ENCODE measurements at places on chromosomes 1 and 21. TPM values are rescaled to one million over a fixed set of nuclear protein-coding genes. Genes with fewer than 3 reads are reported as not detected.
A peak's percentile ranks its signal among the peaks of the same experiment; 100 is the strongest.

DNA sequence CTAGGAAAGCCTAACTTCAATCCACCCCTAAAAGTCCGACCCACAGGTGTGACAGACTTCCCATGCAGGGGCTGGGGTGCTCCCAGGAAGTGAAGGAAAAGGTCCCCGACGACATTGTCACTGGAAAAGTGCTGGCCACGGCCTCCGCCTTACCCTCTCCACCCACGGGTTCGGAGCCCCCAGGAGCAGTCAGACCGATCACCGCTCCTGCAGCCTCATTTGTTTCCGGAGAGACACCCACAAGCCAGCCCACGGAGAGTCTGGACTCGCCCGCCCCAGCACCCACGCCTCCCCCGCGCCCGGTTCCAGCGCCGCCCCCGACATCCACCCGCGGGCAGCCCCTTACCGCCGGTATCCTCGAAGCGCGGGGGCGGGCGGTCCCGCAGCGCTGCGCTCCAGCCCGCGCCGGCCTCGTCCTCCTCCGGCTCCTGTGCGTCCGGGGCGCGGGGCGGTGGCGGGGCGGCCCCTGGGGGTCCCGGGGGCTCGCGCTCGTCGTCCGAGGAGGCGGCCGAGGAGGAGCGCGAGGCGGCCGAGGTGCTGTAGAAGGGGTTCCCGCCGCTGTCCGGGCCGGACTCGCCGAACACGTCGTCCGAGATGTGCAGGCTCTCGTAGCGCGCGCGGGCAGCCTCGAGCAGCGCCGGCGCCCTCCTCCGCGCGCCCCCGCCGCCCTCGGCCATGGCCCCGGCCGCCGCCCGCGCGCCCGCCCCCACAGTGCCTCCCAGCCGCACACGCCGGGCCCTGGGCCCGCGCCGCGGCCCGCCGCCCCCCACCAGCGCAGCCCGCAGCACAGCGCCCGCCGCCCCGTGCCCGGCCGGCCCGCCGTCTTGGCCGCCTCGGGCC, 660 bp downstream of the PGBD5 start:
- no peak for DNase-seq

GRCh38 chr1:244006961-244007360, 44.1 kb upstream of the ZBTB18 start:
- DNase-seq = no peak

DNA sequence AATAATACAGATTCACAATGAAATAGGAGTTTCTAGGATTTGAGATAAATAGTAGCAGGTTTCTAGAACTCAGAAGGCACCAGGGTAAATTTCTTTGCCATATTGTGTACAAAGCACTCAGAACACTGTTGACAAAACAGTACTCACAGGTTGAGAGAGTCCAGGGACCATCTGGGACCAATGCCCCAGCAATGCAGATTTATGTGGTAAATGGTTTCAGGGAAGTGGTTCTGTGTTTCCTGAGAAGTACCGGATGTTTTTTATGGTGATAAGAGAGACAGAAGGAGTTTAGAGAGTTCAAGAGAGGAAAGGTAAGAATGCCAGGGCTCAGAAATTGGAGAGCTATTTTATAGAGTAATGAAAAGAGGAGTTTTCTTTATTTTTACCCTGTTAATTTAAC, 29.6 kb upstream of the DIPK1A start:
- DNase-seq = no peak

- DNase-seq = no peak
Observed at GRCh38 chr1:183251959-183252450, 65.9 kb downstream of the LAMC2 start.

DNA sequence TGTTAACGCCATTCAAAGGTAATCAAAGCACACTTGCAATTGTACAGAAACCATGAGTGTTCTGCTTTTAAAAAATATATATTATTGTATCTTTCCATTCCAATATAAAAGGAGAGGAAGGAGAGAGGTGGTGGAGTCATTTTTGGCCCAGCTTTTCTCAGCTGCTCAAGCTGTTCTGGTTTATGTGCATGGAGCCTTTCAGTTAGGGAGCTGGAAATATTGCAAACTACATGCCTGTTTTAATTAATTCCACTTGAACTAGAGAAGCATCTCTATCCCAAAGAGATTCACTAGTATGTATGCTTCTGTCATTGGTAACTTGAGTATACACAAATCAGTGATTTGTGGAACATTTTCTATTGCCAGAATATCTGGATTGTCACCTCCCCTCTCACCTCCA, 28.5 kb upstream of the C1orf105 start:
- no peak for DNase-seq

DNA sequence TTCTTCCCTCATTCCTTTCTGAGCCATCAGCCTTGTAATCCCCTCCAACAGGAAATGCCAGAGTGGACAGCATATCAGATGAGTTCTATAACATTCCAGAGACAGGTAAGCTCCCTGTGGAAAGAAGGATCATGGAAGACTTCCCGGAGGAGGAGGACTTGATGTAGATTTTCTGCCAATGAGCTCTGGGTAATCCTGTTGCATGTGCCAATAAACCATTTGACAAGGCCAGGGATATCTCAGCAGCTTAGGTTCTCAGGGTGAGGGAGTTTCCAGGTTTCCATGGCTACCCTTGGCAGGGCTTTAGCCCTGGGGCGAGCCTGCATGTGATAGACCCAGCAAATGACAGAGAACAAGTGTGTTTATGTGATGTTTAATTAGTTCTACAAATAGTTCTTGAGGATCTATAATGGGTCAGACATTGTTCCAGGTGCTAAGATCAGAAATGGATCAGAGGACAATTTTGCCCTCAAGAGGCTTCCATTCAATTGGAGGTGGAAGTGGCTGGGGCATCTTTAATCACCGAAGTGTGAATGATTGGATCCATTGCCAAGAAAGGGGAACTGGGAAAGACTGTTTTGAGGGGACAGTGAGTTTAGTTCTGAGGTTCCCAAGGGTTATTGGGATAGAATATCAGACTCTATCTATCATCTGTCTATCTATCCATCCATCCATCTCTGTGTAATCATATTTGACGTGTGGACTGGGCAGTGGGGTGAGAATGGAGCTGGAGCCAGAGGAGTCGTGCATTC, 6.9 kb downstream of the PLA2G5 start:
- DNase-seq = no peak

DNA sequence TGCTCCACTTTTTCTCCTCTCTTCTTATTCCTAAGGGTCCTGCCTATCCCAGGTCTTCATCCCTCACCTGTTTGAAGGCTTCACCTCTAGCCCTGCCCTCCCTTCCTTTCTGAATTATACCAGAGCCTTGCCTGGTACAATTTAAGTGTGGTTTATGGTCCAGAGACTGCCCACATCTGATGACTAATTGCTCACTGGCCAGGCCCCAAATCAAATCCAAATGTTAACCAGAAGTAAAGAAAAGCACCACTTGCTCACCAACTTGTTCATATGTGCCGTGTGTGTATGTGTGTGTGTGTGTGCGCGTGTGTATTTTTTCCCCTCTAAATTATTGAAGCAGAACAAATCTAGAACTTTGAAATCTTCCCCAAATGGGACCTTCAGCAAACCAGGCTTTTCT, 26.4 kb downstream of the MYOM3 start:
- DNase-seq = no peak

DNA sequence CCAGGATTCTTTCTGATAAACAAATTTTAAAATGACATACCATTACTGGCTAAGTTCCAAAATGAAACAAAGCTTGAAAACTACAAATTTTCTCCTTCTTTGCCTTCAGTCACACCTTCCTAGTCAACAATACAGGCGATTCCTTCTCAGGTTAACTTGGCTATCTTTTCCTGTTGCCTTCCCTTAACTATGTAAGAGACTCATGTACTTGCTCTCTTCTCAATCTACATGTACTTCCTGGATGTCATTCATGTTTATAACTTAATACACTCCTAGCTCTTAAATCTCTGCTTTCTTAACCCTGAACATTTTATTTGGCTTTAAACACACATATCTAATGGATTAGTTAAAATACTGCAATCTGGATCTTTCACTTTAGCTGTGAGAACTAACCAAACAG, 97.0 kb downstream of the COQ8A start:
- no peak for DNase-seq

- no peak for DNase-seq
Observed at GRCh38 chr1:67031121-67031858, 22.7 kb downstream of the SLC35D1 start.

DNA sequence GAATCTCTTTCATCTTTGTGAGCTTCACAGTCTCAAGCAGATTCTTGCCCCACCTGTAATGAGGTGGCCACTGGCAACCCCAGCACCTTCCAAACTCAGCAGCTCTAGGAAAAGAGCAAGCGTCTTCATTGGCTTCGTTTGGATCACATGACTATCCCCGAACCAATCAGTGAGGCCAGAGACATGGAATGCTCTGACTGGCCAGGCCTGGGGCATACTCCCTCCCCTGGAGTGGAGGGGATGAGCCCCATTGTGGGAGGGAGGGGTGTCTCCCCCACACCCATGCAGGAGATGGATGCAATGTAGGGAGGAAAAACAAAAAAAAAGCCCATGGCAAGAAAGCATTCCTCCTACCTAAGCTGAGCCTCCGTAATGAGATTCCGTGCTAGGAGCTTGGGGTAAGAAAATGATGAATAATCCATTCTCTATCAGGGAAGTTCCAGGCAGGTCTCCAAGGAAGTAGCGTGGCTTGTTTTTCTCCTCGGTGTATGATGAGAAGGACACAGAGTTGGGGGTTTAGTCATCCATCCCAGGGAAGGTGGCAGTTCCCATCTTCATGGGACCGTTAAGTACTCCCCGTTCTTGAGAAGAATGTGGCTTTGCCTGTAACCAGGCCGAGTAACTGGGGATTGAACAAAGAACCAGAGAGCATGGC, 32.7 kb downstream of the FHAD1 start:
- DNase-seq = peak; percentile 14

DNA sequence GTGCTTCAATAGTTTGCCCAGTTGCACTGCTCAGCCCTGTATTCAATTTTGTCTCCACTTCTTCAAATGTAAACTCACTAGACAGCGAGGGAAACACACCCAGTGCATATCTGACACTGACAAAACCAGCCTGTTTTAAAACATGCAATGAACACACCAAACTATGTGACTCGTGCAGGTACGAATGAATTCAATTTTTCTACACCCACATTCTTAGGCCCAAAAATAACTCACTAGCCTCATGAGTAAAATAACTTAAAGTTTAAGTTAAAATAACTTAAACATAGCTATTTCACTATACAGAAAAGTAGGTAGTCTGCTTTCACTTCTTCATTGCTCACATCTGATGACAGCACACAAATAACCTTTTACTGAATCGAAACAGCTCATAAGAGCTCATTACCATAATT, 21.1 kb downstream of the TTC13 start:
- no peak for DNase-seq

DNA sequence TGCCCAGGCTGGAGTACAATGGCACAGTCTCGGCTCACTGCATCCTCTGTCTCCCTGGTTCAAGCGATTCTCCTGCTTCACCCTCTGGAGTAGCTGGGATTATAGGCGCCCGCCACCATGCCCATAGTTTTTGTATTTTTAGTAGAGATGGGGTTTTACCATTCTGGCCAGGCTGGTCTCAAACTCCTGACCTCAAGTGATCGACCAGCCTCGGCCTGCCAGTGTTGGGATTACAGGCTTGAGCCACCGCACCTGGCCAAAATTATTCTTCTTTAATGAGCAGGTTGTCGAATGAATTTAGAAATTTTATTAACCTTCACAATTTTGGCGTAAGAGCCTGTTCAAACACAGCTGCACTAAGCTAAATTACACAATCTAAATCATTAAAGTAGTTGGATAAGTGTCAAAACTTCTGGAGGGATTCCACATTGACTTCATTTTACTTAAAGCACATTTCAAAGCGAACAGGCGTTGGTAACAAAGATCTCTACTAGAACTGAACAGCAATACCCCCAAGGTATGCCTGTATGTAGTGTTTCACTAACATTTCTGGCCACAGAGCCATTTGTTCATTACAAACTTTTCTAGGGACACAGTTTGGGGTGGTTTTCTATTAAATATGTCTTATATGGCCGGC, 5.2 kb upstream of the CTH start:
- no peak for DNase-seq

Gene TRIM62
- 7.7 TPM for total RNA-seq

Gene LCE6A
- not detected for total RNA-seq

Gene IFI44
- total RNA-seq = 24.6 TPM

Gene LPAR3
- not detected for total RNA-seq

Gene OPTC
- total RNA-seq = not detected

Gene SLAMF1
- total RNA-seq = not detected

Gene NBPF10
- total RNA-seq = 0.20 TPM

Gene KRTAP19-4
- total RNA-seq = not detected

All from HT-29 (cell line).